Tibial nerve (tissue), 4 donors: ENCODE measurements at places on chromosomes 12 and 14.

GRCh38 chr14:33568935-33569579, 381.8 kb downstream of the EGLN3 start:
- no peak for DNase-seq

- DNase-seq: no peak
Observed at GRCh38 chr14:63283884-63284248, 34.9 kb downstream of the GPHB5 start.

GRCh38 chr12:93195511-93195910, 182.2 kb upstream of the NUDT4 start:
- no peak for DNase-seq

GRCh38 chr12:6362403-6362802, 13.0 kb downstream of the SCNN1A start:
- no peak for DNase-seq

DNA sequence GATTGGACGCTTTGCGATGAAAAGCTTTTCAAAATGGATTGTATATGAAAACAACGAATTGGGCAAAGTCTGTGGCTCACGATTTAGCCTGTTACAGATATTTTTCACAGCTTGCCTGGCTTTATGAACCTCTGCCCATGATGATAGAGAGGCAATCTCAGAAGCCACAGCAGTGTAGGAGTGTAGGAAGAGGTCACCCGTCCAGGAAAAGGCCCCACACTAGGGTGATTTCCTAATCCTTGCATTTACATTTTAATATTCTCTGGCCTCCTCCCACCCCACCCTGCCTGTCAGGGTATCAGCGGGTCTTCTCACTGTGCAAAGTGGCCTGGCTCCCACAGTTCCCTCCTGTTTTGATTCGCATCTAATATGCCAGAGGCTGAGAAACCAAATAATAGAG, 81.8 kb upstream of the FOXN3 start:
- no peak for DNase-seq
